Stimulated activated naive B cell treated with anti-CD40 and anti-IgM and Interleukin-4, amounts not matched to agents 10 μg/mL and 1 μg/mL and 100 μg/mL, for 72 hours (primary cell): ENCODE measurements at places on chromosomes 7 and 10.

GRCh38 chr7:151743481-151743983, 133.4 kb downstream of the PRKAG2 start:
- no peak overlapping the region for H3K27ac ChIP-seq
- peaks cover 9% of the 10 kb centered on the region for H3K36me3 ChIP-seq
- H3K27me3 ChIP-seq, result no peaks in the 10 kb centered on the region

- peak within 1 kb of the TSS; percentile 41 for H3K4me3 ChIP-seq
- H3K27me3 ChIP-seq, result peaks cover 61% of the 10 kb centered on the region
- DNase-seq, result no peak
- H3K4me1 ChIP-seq, result no peaks in the 10 kb centered on the region
- no peak within 1 kb of the TSS for H3K27ac ChIP-seq
- no peaks in the 10 kb centered on the region for H3K36me3 ChIP-seq
Measured at GRCh38 chr7:55018361-55019190, at the start of gene EGFR. Gene EGFR (plus strand): TSS chr7:55019017. CDS start chr7:55019278, 261 bp downstream.

DNA sequence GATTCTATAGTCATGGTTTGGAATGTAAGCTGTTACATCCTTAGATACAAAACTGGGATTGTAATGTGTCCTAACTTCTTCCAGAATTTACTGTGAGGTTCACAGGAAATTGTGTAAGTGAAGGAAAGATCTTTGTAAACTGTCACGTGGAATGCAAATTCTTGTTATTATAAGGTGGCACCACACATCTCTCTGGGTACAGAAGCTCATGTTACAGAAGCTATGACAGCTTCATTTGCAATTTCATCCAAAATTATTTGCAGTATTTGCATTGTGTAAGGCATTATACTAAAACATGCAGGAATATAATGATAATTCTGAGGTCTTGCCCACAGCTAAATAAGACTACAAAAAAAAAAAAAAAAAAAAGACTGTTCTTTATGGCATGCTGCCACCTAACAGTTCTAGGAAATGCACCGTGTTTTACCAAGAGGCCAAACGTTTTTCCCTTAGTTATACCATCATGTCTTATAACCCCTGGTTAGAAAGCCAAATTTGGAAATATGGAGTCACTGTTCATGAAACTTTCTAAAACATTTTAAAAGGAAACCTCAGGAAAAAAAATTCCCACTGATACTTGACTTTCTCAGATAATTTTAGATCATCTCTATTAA, 17.6 kb downstream of the MINDY3 start:
- no peak overlapping the region for H3K27ac ChIP-seq
- H3K27me3 ChIP-seq, result no peaks in the 10 kb centered on the region
- peaks cover 2% of the 10 kb centered on the region for H3K4me1 ChIP-seq
- no peak overlapping the region for H3K4me3 ChIP-seq
- DNase-seq, result no peak

GRCh38 chr10:93220296-93221170, 146.8 kb downstream of the CYP26A1 start:
- no peak overlapping the region for H3K4me3 ChIP-seq
- H3K36me3 ChIP-seq, result no peaks in the 10 kb centered on the region
- H3K4me1 ChIP-seq, result no peaks in the 10 kb centered on the region

DNA sequence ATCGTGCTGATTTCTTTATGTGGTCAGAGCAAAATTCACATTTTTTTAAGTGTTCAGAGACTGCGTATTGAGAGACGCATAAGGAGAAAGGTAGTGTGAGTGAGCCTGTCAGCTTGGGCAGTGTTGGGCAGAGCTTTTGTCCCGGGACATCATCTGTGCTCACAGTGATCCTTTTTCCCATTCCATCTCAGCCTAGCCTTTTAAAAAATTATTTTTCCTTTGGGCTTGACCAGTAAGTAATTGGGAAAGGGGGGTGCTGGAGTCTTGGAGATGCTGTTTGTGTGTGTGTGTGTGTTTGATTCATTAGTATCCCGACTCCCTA, 1.5 kb downstream of the NRF1 start:
- H3K4me3 ChIP-seq, result peak overlapping the region; percentile 91
- peaks cover 35% of the 10 kb centered on the region for H3K4me1 ChIP-seq
- H3K36me3 ChIP-seq, result peaks cover 23% of the 10 kb centered on the region

DNA sequence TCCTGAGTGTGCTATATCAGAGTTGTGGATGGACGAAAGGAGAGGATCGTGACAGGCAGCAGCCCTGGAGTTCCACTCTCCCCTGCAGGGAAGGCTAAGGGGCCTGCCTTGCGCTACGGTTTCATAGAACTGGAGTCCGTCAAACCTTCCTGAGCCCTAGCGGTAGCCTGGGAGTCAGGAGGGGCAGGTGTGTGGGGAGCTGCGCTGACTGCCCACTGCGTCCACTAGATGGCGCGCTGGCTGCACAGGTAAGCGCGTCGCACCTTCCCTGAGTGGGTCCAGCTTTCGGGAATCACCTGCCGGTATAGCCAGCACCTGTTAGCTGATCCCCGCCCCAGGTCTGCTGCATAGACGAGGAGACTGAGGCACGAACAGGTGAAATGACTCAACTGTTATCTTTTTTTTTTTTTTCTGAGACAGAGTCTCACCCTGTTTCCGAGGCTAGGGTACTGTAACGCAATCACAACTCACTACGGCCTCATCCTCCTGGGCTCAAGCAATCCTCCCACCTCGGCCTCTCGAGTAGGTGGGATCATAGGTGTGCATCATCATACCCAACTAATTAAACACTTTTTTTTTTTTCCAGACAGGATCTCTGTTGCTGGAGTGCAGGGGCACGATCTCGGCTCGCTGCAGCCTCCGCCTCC, 20.2 kb upstream of the BAIAP2L1 start:
- no peaks in the 10 kb centered on the region for H3K36me3 ChIP-seq
- H3K4me1 ChIP-seq, result no peaks in the 10 kb centered on the region
- DNase-seq, result peak; percentile 33
- no peak overlapping the region for H3K27ac ChIP-seq
- H3K27me3 ChIP-seq, result peaks cover 33% of the 10 kb centered on the region

- no peaks in the 10 kb centered on the region for H3K27me3 ChIP-seq
- peaks cover 5% of the 10 kb centered on the region for H3K4me1 ChIP-seq
- peaks cover 4% of the 10 kb centered on the region for H3K36me3 ChIP-seq
- no peak for DNase-seq
Measured at GRCh38 chr7:70795948-70796347, 336.0 kb upstream of the GALNT17 start.

- no peak for DNase-seq
- H3K27me3 ChIP-seq, result peaks cover 84% of the 10 kb centered on the region
- peak overlapping the region; percentile 70 for H3K4me3 ChIP-seq
Measured at GRCh38 chr10:99233689-99234037, 2.0 kb downstream of the HPSE2 start.

DNA sequence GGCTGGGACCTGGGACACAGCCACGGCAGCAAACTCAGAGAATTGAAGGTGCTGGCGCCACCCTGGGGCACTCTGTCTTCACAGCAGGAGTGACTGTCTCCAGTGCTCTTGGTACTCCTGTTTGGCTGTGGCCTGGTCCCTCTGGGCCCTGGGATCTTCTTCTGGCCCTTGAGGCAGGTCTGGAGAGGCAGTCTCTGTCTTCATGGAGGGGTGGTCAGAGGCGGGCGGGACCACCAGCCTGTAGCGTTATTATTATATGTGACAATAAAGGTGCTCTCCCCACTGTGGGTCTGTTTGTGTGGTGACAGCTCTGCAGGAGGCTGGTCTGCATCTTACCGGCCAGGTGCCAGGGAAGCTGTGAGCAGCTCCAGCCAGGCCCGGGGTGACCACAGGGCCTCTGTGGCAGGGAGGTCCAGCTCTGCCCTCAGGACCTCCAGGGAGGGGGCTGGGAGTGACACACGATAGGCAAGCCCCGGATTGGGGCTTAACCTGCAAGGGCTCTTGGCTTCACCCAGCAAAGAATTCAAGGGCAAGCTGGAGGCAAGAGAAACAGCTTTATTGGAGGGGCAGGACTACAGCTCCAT, 70.3 kb downstream of the MYL10 start:
- no peak overlapping the region for H3K27ac ChIP-seq
- H3K4me1 ChIP-seq, result peaks cover 6% of the 10 kb centered on the region
- no peak for DNase-seq
- peaks cover 30% of the 10 kb centered on the region for H3K27me3 ChIP-seq
- no peaks in the 10 kb centered on the region for H3K36me3 ChIP-seq

DNA sequence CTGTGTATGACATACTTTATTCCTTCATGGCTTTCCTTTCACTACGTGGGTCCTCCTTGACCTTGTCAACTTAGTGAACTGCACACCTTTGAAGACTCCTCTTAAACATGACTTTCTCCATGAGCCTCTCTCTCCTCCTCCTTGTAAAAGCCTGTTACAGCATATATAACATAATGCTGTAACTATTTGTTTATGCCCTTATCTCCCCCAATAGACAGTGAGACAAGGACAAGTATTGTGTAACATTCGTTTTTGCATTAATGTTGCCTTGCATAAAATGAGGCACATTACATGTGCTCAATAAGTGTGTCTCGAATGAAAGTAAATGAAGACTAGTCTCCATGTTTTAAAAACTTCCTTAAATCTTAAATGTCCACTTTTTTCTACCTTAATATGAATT, 4.3 kb upstream of the LAMB1 start:
- no peak overlapping the region for H3K27ac ChIP-seq
- no peak overlapping the region for H3K4me3 ChIP-seq
- DNase-seq, result no peak
- H3K27me3 ChIP-seq, result peaks cover 35% of the 10 kb centered on the region
